ENCODE measurements at places on chromosomes 6 and 20.

DNA sequence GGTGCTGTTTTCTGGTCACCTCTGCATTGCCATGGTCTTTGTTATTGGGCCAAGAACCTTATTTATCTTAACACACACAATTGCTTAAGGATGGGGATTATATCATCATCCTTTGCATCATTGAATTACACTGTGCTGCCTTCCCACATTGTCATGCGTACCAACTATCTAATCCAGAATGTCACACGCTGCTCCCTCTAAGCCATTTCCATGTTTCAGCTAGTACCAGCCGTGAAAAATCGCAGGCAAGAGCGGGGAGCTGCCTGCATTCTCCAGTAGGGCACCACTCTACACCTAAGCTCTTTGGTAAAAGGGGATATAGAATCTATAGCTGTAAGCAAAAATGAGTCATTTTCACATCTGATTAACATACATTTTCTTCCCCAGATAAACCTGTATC is 277.0 kb downstream of the PRL start:
- no peak for DNase-seq

- no peak for DNase-seq
These were observed 40.1 kb downstream of the TRMT6 start for GRCh38 chr20:5910186-5910585.

- no peak for DNase-seq
These were observed 65.6 kb downstream of the PHACTR1 start for GRCh38 chr6:12782136-12782535.

GRCh38 chr20:20551409-20551808 is 161.0 kb downstream of the RALGAPA2 start:
- no peak for DNase-seq

DNA sequence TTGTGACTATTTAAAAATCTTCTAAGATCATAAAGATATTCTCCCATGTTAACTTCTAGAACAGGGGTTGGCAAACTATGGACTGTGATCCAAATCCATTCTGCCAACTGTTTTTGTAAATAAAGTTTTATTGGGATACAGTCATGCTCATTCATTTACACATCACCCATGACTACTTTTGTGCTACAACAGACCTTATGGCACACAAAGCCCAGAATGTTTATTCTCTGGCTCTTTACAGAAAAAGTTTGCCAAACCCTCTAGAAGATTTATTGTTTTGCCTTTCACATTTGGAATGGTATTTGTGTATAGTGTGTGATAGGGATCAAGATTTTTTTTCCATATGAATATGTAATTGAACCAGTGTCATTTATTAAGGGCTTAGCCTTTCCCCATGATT is 341.7 kb downstream of the CD83 start:
- no peak for DNase-seq

GRCh38 chr6:1240766-1241318 is 71.1 kb upstream of the FOXQ1 start:
- DNase-seq = no peak

All from astrocyte of the spinal cord (primary cell).